ENCODE measurements at places on chromosomes 6 and 20.

DNA sequence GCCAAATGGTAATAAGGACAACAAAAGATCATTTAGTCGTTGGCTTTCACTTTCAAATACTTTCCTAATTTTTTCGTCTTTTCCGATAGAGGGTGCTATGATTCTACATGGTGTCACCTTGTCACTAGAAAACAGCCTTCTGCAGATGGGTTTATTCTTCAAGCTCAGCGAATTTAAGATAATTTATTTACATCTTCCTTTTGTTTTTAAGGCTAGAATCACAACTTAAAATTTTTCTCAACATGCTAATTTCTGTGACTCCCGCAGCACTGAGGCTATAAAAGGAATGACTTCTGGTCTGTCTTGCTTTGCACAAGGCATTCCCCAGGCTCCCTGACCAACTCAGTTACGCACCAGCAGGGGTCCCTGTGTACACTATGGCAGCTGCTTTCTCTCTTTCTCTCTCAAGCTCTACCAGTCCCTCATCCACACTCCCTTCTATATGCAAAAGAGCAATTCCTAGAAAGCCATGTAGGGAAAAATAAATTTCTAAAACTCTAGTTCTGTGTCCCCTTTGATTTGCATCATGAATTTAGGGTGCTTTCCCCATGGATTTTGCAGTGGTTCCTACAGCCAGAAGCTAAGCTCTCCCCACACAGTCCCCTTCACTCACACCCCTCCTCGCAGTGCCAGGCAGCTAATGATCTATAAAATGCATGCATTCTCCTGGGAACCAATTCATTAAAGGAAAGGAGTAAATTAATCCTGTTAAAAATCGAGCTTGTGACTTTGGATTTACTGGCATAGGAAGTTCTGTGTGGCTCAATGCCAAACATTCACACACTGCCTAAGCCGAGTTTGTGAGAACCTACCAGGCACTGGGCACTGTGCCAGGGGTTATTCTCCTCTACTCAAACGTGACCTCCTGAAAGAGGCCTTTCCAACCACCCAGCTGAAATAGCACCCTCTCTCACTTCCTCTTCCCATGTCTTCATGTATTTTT is 74.5 kb downstream of the DCDC2 start:
- no peak for DNase-seq

DNA sequence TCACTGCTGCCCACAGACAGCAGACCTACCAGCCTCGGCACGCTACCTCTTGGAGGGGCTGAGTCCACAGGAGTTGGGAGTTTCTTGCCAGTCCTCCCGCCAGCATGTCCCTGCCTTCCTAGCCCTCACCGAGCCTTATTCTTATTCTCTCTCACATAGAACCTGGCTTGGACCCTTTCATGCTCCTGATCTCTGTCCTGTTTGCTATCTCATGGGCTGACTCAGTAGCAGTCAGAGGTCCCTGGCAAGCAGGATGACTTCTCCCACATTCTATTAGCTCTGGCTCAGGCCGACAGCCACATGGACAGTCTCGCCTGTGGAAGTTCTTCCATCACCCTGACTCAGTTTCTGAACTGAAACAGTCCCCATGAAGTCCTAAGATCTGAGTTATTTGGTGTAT is 313.2 kb upstream of the RNF24 start:
- DNase-seq: no peak

GRCh38 chr6:154731296-154732218 is 1.7 kb upstream of the SCAF8 start:
- DNase-seq: no peak

DNA sequence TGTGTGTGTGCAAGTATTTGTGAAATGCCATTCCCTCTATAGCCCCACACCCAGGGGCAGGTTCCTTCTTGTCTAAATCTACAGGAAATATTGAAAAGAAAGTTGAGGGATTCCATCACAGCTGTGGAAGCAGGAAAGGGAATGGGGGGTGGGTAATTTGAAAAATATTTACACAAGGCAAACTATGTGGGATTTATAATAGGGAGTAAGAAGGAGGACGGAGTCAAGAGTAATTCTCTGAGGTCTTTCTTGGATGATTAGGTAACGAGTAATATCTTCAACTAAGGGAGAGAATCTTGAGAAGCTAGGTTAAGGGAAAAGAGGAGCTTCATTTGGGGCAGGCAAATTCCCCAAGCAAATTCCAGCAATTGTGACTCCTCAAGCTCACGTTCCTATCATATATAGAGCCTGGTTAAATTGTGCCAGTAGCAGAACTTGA is 113.5 kb upstream of the SGK1 start:
- no peak for DNase-seq

- DNase-seq: no peak
Observed at GRCh38 chr6:5766260-5766659, 240.5 kb downstream of the NRN1 start.
